ENCODE measurements at places on chromosomes 4 and X. TPM values are rescaled to one million over a fixed set of nuclear protein-coding genes. Genes with fewer than 3 reads are reported as not detected.

TEX11 gene
- not detected for total RNA-seq

YY2 gene
- total RNA-seq = 0.56 TPM

GPM6B gene
- total RNA-seq = 3.6 TPM

KIT gene
- total RNA-seq = 5.0 TPM

CITED1 gene
- total RNA-seq = not detected

DNA sequence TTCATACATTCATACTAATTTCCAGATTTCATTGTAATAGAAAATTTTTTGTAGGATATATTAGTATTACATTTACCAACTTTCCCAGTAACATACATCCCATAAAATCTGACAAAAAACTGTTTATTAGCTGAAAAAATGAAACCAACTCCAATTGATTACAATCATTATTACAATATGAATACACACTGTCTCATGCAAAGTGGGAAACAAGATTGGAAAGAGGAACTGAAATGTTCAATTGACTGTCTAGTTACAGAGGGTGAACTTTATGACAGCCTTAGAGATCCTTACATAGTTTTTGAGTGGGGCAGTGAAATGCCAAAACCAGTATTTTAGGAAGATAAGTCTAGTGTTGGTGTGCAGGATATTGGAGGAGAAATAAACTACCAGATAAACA lies 2.3 kb upstream of the AMBN start:
- ATAC-seq = no peak

DNA sequence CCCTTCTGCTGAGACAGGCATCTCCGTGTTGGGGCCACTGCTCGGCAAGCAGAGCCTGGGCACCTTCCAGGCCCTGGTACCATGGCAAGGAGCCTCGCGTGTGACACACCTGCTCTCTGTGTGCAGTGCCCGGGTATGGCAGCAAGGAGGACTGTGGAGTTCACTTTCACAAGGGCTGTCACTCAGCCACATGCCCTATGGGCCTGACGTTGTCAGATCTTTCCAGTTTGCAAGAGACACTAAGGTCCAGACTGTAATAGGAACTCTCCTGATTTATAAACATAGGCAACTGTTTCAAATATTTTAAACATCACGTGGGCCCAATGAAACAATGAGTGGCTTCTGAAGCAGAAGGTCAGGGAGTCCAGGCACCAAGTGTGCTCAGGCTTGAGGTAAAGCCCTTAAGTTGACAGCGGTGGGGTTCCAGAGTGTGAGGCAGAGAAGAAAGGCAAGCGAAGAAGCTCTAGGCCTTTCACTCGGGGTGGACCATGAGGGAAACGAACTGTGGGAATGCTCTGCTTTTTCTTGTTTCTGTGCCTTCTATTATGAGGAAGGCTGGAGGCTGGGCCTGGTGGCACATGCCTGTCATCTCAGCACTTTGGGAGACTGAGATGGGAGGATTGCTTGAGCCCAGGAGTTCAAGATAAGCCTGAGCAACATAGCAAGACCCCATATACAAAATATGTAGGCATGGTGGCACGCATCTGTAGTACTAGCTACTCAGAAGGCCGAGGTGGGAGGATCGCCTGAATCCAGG lies 108.6 kb upstream of the TRIM2 start:
- peak; percentile 32 for ATAC-seq

DNA sequence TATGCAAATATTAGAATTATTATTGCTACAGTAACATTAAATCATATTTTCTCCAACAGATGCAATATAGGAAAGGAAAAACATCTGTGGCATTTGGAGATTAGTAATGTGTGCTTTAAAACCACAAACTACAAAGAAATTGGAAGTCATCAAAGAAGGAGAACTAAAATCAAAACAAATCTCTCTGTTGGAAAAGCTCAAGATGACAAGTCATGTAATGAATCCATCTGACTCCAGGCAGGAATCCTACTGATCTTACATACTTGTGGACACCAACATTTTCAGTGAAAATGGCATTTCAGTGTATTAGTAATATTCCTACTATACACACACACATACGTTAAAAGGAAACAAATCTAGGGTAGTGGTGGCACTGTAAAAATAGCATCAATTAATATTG lies 98.2 kb downstream of the SLC39A8 start:
- ATAC-seq = no peak

DNA sequence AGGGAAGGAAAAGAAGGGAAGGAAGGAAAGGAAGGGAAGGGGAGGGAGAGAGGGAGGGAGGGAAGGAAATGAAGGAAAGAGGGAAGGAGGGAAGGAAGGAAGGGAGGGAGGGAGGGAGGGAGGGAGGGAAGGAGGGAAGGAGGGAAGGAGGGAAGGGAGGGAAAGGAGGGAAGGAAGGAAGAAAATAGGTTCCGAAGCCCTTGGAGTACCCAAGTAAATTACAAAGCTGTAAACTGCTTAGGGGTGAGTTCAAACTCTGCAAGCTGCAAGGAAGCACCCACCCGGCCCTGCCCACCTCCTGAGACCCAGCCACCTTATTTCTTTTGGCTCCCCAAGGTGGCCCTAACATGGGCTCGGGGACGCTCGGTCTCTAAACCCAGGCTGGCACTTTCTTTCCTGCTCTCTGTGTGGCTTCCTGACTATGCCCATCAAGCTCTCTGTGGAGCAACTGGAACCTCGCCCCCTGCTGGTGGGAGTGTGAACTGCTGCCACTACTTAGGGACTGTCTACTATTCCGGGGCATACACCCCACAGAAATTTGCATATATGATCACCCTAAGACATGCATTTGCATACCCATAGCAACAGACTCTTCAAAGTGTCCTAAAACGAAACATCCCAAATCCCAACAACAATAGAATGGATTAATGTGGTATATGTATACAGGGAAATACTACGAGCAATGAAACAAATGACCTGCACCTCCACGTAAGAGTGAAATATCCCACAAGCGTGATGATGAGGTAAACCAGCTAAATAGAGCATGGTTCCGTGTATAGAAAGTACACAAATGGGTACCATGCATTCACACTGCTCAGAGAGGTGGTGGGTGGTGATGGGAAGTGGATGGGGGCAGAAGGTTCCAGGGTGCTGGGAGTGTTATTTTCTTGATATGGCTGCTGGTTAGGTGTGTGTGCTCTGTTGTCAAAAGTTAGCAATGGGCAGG lies 151.7 kb upstream of the TBL1X start:
- ATAC-seq = peak; percentile 79

- no peak for ATAC-seq
These were observed 201.1 kb upstream of the FAT1 start for GRCh38 chr4:186924723-186925122.

DNA sequence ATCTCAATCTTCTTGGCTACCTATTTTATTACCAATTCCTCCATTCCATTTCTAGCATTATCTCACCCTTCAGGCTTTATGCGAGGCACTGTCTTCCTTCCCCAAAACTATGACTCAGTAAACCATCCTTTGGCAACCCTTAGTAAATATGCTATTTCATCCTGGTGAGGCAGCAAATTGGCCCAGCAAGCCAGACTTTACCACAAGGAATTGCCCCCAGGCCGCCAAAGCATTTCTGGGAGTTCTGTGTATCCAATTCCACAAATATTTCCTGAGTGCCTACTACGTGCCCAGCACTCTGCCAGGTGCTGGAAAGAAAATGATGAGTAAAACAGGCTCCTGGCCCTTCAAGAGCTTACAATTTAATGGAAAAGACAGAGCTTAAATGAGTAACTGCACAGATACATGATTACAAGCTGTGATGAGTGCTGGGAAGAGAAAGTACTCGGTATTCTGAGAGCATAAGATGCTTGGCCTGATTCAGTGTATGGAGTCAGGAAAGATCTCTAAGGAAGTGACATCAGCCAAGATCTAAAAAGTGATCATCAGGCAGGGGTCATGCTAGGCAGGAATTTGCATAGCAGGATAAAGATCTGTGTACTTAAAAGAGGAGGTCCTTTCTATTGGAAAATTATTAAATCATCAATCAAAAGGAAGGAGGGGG lies 193.8 kb downstream of the ADAMTS3 start:
- ATAC-seq = no peak

DNA sequence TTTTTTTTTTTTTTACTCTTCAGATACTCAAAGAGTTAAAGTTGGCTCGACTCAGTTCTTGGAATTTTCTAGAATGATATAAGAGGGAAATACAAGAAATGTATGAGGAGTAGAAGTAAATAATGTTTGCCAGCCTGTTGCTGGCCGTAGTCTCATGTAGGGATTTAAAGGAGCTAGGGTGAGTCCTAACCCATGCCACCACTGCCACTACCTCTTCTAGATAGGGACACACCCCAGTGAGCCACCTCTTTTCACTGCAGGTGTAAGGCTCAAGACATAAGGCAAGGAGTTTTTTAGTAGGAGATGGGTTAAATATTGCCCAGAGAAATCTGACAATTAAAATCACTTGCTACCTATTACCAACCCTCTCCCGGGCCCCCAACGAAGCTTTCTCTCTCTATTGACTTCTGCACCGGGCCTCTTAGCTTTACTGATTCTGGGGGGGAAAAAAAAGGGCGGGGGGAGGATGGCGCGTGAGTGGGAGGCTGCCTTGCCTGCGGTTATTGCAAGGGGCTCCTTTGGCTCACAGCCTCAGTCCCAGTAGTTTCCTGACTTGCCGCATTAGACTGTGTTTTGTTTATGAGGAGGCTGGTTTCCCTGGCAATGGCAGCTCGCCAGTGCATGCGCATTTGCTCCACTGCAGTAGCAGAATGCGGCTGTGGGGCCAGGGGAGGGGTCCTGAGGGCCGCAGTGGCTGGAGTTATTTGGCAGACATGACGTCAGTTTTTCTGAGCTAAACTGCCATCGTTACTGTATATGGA lies 3.0 kb downstream of the LINC00632 start:
- no peak for ATAC-seq

Measured in esophagus mucosa (tissue), 1 donor.